ENCODE measurements at places on chromosomes 7 and 10.

GRCh38 chr7:32092346-32092745 is 22.1 kb upstream of the PDE1C start:
- no peak overlapping the region for H3K27ac ChIP-seq
- H3K4me3 ChIP-seq = no peak overlapping the region
- peaks cover 3% of the 10 kb centered on the region for H3K4me1 ChIP-seq
- DNase-seq = no peak
- no peaks in the 10 kb centered on the region for H3K36me3 ChIP-seq

DNA sequence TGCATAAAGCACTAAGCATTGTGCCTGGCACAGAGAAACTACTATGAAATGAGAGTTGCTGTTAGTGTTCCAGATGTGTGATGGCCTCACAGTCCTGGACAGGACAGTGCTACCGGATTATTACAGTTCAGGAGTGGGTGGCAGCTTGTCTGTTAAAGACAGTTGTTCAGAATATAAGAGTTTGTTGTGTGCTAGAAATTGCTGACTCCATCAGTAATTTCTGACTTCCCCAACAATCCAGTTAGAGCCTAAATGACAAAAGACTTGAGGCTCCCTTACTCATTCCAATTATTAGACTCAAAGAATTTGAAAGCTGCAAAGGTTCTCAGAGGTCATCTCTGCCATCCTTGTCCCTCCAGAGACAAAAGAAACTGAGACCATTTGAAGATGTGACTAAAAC is 34.3 kb upstream of the DNAJB12 start:
- no peak overlapping the region for H3K4me3 ChIP-seq
- no peak for DNase-seq
- no peaks in the 10 kb centered on the region for H3K4me1 ChIP-seq
- no peaks in the 10 kb centered on the region for H3K27me3 ChIP-seq

GRCh38 chr10:127243490-127244272 is 47.3 kb upstream of the INSYN2A start:
- no peak overlapping the region for H3K4me3 ChIP-seq
- H3K27me3 ChIP-seq = no peaks in the 10 kb centered on the region
- no peaks in the 10 kb centered on the region for H3K4me1 ChIP-seq
- H3K27ac ChIP-seq = no peak overlapping the region

DNA sequence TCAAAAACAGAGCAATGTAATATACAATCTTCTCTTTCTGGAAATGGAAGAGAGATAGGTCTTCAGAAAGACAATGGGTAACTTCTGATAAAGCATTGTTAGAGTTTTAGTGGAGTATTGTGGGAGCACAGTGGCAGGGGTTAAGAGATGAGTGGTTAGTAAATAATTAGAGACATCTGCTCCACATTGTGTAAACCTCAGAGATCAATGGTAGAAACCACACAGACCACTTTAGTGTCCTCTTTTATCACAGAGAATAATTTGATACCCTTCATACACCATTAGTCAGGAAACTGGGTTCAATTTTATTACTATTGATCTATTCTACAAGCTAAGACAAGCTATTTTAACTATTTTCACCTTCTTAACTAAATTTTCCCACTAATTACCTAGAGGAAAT is 35.9 kb upstream of the MAGI2 start:
- no peaks in the 10 kb centered on the region for H3K36me3 ChIP-seq
- H3K4me1 ChIP-seq = no peaks in the 10 kb centered on the region
- no peak overlapping the region for H3K27ac ChIP-seq
- no peak for DNase-seq
- no peak overlapping the region for H3K4me3 ChIP-seq

DNA sequence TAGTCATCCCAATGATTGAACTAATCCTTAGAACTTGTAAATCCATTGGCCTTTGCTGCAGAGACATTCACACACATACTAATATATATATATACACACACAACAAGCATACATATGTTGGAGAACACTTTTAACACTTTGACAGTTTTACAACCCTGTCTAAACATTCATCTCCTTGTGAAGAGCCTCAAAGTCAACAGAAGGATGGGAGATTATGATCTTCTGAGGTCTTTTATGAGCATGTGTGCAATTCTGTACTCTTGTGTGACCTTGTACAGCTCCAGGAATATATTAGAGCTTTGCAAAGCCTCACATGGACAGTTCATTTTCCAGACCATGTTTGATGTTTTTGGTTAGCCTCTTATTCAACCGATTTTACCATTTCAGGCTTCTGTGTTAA is 589.0 kb downstream of the NXPH1 start:
- H3K4me3 ChIP-seq = no peak overlapping the region
- no peak for DNase-seq
- no peaks in the 10 kb centered on the region for H3K4me1 ChIP-seq
- no peaks in the 10 kb centered on the region for H3K27me3 ChIP-seq
- no peaks in the 10 kb centered on the region for H3K36me3 ChIP-seq

GRCh38 chr7:94562525-94562924 is 52.9 kb downstream of the CASD1 start:
- H3K36me3 ChIP-seq = peaks cover 6% of the 10 kb centered on the region
- no peaks in the 10 kb centered on the region for H3K27me3 ChIP-seq
- H3K4me1 ChIP-seq = no peaks in the 10 kb centered on the region
- H3K27ac ChIP-seq = no peak overlapping the region

GRCh38 chr7:1330801-1331425 is 98.2 kb downstream of the UNCX start:
- H3K4me3 ChIP-seq = no peak overlapping the region
- DNase-seq = no peak
- H3K36me3 ChIP-seq = no peaks in the 10 kb centered on the region
- H3K27ac ChIP-seq = no peak overlapping the region

DNA sequence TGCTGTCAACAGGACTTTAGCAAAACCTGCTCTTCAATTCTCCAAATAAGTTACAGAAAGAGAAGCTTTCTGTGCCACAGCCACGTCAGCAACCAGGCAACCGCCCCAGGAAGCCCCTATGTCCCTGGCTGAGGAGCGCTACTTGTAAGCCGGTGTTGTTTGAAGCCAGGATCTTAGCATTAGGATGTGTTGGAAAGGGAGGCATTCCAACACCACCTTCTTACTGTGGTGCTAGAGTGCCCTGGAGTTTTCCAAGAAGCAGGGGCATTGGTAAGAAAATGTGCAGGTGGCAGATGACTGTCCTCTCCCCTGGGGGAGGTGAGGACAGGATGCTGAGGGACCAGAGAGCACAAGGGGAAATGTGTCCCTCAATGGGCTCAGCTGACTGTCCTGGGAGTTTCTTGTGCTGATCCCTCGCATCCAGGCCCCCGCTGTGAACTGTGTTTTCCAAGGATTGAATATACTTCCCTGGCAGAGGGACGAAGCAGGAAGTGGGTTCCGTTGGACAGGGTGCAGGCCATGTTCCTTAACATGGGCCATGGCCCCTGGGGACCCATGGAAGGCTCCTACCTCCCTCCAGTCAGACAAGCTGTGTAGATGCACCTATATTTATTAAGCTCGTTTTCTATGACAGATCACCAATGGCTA is 139.6 kb upstream of the GDF10 start:
- DNase-seq = no peak
- H3K4me1 ChIP-seq = no peaks in the 10 kb centered on the region
- no peaks in the 10 kb centered on the region for H3K36me3 ChIP-seq
- no peaks in the 10 kb centered on the region for H3K27me3 ChIP-seq
- no peak overlapping the region for H3K4me3 ChIP-seq

GRCh38 chr10:88835910-88836221 is 15.8 kb downstream of the ANKRD22 start:
- no peak overlapping the region for H3K4me3 ChIP-seq
- no peak for DNase-seq
- H3K36me3 ChIP-seq = no peaks in the 10 kb centered on the region
- peaks cover 30% of the 10 kb centered on the region for H3K4me1 ChIP-seq
- H3K27me3 ChIP-seq = no peaks in the 10 kb centered on the region

GRCh38 chr10:74081192-74081803 is 69.3 kb downstream of the AP3M1 start:
- H3K4me3 ChIP-seq = no peak overlapping the region
- no peak overlapping the region for H3K27ac ChIP-seq
- peak; percentile 59 for DNase-seq
- peaks cover 4% of the 10 kb centered on the region for H3K4me1 ChIP-seq
- H3K36me3 ChIP-seq = peaks cover 12% of the 10 kb centered on the region

DNA sequence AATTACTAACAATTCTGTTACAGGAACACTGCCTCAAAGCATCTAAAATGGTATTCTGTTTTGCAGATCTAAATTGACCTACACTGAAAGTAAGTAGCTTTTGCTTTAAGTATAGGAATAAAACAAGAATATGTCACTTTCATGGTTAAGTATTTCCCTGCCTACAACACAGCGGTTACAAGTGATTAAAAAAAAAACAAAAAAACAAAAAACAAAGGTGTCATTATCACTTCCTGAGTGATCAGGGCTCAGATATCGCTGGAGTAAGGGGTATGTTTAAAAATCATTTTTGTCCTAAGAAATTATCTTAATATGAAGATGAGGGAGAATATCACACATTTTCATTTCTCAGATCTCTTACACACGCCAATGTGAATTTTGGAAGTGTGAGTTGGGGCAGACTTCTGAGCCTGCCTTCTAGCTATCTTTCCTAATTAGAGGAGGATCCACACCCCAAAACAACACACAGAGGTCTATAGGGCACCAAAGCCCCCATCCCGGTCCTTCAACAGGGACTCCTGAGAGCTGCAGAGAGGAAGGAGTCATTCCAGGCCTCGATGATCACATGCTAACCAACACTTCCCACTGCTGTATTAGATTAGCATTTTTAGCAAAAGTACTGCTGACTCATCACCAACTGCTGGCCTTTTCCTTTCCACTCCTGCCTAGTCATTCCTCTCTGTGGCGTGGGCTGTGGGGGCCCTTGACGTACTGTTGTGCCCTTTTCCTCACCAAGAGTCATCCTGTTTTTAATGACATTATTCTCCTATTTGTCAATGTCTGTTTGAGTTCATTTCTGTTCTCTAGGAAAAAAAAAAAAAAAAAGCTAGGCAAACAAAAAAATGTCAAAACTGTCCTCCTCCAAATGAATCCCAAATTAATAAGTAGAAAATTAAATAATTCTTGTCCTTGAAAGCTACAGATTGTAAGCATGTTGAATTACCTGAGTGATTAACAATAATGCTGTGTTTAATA is 31.2 kb downstream of the PRTFDC1 start:
- DNase-seq = peak; percentile 96
- no peaks in the 10 kb centered on the region for H3K27me3 ChIP-seq
- H3K27ac ChIP-seq = peak overlapping the region; percentile 80
- H3K36me3 ChIP-seq = no peaks in the 10 kb centered on the region
- no peak overlapping the region for H3K4me3 ChIP-seq

DNA sequence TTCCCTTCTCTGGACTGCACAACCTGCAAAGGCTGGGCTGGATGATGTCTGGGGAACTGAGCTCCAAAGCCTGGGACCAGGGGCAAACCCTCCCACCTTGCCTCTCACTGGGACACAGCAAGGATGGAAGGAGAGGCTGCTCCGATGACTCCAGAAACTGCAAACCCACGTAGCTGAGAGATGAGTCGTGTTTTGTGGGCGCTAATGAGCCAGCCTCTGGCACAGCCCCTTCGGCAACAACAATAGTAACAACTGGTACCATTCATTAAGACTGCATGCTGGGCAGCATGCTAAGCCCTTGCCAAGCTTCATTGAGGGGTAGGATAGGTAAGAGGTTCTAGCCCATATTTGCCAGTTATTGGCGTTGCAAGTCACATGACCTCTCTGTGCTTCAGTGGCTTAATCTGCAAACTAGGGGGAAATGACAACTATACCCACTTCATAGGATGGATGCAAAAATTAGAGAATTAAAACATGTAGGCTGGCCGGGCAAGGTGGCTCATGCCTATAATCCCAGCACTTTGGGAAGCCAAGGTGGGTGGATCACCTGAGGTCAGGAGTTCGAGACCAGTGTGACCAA is 145.9 kb downstream of the SH3PXD2A start:
- no peaks in the 10 kb centered on the region for H3K36me3 ChIP-seq
- no peak for DNase-seq
- H3K4me1 ChIP-seq = no peaks in the 10 kb centered on the region
- H3K27ac ChIP-seq = no peak overlapping the region

DNA sequence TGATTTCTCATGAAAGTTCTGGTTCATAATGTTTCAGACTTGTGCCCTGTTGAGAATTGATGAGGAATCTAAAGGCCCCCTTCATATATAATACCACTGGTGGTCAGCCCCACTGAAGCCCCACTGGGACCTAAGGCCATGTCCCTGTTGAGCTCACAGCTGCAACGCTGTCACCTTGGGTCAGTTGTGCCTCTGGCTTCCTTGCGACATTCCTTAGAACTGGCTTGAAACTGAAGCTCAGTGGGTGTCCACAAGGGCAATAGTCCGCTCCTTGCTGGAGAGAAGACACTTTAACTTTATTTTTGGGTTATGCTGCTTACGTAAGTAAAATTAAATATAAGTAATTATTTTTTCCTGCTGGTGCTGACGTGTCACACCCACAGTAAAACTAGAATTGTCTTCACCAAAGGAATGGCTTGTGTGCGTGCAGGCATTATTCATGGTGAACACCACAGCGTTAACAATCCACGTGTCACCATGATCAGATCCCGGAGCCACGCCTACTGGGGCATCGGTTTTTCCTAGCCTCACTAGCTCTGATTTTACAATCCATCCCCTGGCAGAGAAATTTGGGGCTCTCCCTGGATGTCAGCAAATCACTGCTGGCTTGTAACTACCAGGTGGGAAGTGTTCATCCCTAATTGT is 66.5 kb downstream of the BICC1 start:
- no peak overlapping the region for H3K27ac ChIP-seq
- DNase-seq = no peak
- no peak overlapping the region for H3K4me3 ChIP-seq
- no peaks in the 10 kb centered on the region for H3K36me3 ChIP-seq
- H3K4me1 ChIP-seq = peaks cover 8% of the 10 kb centered on the region
- no peaks in the 10 kb centered on the region for H3K27me3 ChIP-seq

GRCh38 chr10:927131-927530 is 4.4 kb downstream of the LARP4B start:
- no peak overlapping the region for H3K4me3 ChIP-seq
- H3K27ac ChIP-seq = no peak overlapping the region
- peaks cover 16% of the 10 kb centered on the region for H3K36me3 ChIP-seq
- H3K4me1 ChIP-seq = peaks cover 24% of the 10 kb centered on the region
- H3K27me3 ChIP-seq = no peaks in the 10 kb centered on the region
- DNase-seq = no peak

- peak; percentile 40 for DNase-seq
- peaks cover 4% of the 10 kb centered on the region for H3K36me3 ChIP-seq
- no peak overlapping the region for H3K27ac ChIP-seq
- peaks cover 49% of the 10 kb centered on the region for H3K4me1 ChIP-seq
These were observed 112.1 kb downstream of the FAM53B start for GRCh38 chr10:124632064-124632531.

GRCh38 chr7:127907110-127908040 is 123.9 kb downstream of the LRRC4 start:
- H3K27ac ChIP-seq = no peak overlapping the region
- H3K36me3 ChIP-seq = peaks cover 6% of the 10 kb centered on the region
- H3K4me1 ChIP-seq = peaks cover under 1% of the 10 kb centered on the region
- no peak overlapping the region for H3K4me3 ChIP-seq
- no peaks in the 10 kb centered on the region for H3K27me3 ChIP-seq
